ENCODE measurements at places on chromosomes 4 and X.

DNA sequence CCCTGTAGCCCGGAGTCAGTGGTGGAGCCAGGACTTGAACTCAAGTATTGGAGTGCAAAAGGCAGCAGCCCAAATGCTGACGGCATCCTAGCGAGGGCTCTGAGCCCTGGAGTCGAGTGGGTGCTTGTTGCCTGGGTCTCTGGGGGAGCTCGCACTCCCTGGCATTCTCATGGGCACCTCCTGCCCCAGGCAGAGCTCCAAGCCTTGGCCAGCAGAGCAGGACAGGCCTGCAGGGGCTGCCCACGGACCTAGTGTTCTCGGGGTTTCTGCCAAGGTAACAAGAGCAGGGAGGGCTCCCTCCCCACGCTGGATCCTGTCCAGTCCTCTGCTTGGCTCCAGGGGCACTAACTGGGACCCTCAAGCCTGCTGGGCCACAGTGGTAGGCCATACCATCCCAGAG is 17.6 kb upstream of the WFS1 start:
- DNase-seq, result no peak

GRCh38 chr4:184329659-184330400 is 112.2 kb upstream of the ENPP6 start:
- no peak for DNase-seq

DNA sequence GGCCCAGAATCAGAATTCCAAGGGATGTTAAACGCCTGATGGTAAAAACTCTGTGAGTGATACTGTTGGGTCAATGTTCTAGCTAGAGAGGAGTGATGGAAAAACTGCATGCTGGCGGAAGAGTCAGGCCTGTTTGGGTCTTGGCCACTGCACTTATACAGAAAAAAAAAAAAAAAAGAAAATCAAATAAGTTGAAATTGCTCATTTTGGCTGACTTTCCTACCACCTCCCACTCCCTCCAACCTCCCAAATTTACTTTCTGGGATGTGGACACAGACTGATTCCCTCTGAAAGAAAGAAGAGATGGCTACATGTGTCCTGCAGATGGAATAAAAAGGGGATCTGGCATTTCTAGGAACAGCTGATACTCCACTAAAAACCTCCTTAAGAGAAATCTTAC is 234.1 kb upstream of the GIMD1 start:
- DNase-seq, result no peak

DNA sequence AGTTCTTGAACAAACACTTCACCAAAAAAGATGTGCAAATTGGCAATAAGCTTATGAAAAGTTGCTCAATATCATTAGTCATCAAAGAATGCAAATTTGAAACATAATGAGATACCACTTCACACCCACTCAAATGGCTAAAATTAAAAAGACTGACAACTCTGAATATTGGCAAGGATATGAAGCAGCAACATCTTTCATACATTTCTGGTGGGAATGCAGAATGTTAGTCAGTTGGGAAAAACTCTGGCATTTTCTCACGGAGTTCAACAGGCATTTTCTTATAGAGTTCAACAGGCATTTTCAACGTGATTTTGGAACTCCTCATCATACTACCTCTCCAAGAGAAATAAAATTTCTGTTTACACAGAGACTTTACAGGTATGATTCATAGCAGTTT is 297.4 kb upstream of the MAGEC2 start:
- DNase-seq, result no peak

GRCh38 chr4:153651587-153651986 is 32.5 kb upstream of the TLR2 start:
- no peak for DNase-seq

- no peak for DNase-seq
These were observed 42.1 kb upstream of the MAGEA4 start for GRCh38 chrX:151870602-151871001.

- no peak for DNase-seq
These were observed 42.0 kb upstream of the GK2 start for GRCh38 chr4:79450053-79450452.

- DNase-seq, result no peak
These were observed 22.0 kb downstream of the RGS12 start for GRCh38 chr4:3314706-3315260.

GRCh38 chr4:110417136-110417535 is 58.8 kb upstream of the ENPEP start:
- no peak for DNase-seq

GRCh38 chrX:148540671-148541583 is 40.5 kb downstream of the AFF2 start:
- no peak for DNase-seq

DNA sequence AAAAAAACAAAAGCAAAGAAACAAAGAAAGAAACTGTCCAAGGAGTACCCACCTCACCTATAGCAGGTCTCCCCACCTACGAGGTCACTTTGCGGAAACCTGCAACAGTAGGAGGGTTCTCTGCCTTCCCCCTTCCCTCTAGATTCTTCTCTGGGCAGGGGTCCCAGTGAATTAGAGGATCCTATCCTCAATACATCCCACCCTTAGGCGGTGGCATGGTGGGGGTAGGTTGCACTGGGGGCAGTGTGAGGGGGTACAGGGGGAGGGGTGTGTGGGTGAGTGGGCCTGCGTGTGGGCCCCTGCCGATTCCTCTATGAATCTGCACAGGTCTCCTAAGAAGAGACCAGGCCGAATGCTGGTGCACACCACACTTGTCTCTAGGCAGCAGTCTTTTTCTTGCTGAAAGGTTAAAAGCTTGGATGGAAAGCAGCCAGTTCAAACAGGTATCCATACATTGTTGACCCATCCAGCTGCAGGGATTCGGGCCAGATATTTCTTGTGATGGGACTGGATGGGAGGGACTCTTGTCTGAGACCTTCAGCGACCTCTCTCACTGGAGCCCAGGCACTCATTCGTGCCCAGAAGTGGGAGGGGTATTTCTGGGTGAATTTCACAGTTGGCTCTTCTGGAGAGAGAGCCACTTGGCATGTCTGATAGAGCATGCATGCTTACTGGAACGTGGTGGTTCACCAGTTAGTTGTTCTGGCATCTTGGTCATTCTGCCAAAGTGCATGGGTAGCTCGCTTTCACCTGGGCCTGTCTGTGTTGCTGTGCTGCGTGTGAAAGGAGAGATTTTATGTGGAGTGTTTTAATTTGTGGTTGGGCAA is 65.6 kb downstream of the NBDY start:
- no peak for DNase-seq

DNA sequence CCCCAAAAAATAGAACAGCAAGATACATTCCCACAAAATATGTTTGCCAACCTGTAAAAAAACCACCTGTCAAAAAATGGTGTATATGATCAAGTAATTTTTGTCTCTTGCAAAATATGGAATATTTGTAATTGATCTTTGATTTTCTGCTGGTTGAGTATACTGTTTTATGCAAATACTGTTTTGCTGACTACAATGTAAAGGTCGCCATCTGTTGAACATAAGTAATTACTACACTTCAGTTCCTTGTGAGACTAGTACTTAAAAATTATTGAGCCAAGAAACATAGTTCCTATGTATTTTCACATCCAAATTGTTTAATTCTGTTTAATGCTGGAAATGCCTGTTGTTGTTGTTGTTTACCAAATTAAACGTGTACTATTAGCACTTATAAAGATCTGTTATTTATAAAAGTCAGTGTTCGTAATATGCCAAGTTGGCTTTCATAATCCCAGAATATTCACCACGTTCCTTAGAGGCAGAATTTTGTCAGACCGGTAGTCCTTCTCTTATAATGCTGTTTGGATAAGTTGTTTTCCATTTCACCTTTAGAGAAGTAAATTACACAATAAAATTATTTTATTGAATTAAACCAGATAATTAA is 144.2 kb downstream of the PDLIM5 start:
- DNase-seq, result no peak

- DNase-seq, result no peak
These were observed 19.1 kb upstream of the FRYL start for GRCh38 chr4:48799157-48799556.

- DNase-seq, result no peak
These were observed 489.3 kb upstream of the DIPK2B start for GRCh38 chrX:45689971-45690370.

- no peak for DNase-seq
These were observed 6.6 kb downstream of the ARL9 start for GRCh38 chr4:56512166-56512565.

- DNase-seq, result no peak
These were observed 81.5 kb upstream of the TEX13D start for GRCh38 chrX:124250835-124251437.

GRCh38 chrX:103831803-103832544 is at the start of gene RAB9B:
Gene RAB9B (minus strand): TSS chrX:103832257. CDS start chrX:103825784, 6,473 bp downstream.
- DNase-seq, result peak; percentile 29

GRCh38 chr4:74237425-74237966 is 70.8 kb upstream of the EPGN start:
- no peak for DNase-seq

DNA sequence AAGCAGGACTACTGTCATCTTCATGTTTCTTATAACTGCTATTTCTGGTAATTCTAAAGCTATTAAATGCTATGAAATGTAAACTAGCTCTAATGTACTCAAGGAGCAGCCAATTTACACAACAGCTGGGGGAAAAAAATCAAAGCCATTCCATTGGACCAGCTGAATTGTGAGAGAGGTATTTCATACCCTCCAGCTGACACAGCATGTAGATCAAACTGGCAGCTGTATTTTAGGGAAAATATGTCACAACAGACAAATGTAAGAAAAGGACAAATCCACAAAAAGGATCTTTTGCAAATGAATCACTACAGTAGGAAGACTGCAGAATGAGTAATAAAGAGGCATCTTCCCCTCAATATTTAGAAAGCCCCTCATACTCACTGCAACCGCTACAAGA is 65.2 kb upstream of the FAM47B start:
- no peak for DNase-seq

DNA sequence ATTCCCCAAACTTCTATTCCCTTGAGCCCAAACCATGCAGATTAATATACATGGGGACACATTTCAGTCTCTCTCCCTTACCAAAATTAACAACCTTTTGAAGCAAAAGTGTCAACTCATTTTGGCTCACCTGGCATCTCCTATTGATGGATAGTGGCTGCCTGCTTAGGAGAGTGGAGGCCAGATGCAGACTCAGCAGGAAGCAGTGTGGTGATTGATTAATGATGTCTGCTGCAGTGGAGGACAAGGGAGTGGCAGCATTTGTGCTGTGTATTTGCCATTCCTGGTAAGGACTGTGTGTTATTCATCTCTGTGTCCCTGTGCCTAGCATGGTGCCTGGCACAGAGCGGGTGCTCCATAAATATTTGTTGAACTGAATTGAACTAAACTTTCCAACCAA is 590.1 kb downstream of the RAB28 start:
- DNase-seq, result no peak

GRCh38 chr4:37818752-37819151 is 7.7 kb upstream of the PGM2 start:
- no peak for DNase-seq

- DNase-seq, result no peak
These were observed 534.9 kb upstream of the DIPK2B start for GRCh38 chrX:45735571-45735970.

DNA sequence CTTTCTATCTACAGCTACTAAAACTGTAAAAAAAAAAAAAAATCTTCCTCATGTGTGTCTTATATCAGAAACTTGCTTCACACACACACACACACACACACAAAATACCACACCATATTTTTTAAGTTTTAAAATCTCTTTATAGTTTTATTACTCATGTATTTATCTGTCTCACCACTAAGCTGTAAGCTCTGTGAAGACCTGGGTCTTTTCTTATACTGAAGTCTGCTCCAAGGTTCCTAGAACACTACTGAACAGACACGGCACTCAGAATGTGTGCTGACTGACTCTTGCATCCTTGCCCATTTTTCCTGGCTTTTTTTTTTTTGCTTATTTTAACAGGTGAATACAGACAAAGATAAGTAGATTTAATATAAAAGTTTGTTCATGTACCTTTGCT is 135.6 kb upstream of the CXXC4 start:
- no peak for DNase-seq

DNA sequence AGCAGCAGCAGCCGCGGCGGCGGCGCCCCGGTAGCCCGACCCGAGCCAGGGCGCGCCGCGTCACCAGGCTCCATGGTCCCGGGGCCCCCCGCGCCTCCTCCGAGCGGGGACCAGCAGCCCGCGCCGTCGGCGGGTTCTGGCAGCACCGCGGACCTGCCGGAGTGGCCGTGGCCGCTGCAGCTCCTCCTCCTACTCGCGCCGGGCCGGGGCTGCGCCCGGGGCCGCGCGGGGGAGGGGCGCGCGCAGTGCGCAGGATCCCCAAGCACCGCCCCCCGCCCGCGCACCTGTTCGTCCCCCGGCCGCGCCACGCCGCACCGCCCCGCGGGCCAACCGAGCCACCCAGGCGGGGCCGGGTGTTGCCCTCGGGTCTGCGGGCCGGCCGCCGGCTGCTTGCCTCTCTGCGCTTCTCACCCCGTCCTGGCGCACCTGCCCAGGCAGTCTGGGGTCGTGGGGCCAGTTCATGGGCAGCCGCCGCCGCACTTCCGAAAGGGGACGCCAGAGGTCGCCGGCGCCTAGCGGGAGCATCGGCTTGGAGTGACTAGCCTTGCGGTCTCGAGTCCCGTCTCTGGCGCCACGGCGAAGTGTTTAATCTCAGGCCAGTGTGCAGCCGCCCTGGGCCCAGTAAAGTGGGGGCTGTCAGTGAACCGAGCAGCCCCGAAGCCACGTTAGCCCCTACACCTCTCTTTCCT is at the start of gene SLC9A7:
SLC9A7 (minus strand) TSS at position 163 of the 689 bp plus-strand sequence; CDS start at position 74, 89 bp downstream.
- DNase-seq, result peak; percentile 60
